ENCODE measurements at places on chromosomes 2 and 18. TPM values are rescaled to one million over a fixed set of nuclear protein-coding genes. Genes with fewer than 3 reads are reported as not detected.

DNA sequence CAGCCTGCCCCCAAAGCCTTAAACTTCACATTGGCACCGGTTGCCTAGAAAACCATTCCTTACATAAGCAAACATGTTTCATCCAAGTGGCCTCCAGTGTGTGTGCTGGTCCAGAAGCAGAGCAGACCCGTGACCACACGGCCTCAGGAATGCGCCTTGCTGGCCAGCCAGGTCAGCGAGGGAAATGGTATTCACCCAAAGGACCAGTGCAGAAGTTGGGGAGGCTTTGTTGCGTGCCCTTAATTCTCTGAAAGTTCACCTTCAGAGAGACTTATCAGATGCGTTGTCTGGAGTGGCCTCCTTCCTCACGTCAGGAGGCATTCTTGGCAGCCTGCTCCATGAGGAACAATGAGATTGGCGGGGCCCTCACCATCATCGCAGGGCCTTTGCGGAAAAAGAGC lies 25.9 kb downstream of the NRP2 start:
- no peak for DNase-seq

GRCh38 chr18:76376668-76377358 lies 118.2 kb downstream of the ZNF516 start:
- no peak for DNase-seq

DNA sequence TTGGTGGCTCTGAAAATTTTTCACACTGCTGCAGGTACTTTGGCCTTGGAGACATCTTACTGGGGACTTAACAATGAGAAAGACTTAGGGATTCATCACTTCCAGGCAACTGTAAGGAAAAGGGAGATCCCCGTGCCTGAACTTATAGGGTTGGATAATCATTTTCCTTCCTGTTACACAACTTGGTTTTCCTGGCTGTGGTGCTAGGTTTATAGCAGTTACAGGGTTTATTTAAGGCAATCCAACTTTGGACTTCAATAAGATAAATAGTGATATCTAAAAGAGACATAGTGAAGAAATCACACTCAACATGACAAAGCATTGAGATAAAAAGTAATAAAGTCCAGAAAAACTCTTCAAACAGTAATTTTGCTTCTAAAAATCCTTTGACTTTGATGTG lies 70.2 kb upstream of the RAPH1 start:
- no peak for DNase-seq

GRCh38 chr2:140529706-140530105 lies 1601.1 kb downstream of the LRP1B start:
- DNase-seq: no peak

DNA sequence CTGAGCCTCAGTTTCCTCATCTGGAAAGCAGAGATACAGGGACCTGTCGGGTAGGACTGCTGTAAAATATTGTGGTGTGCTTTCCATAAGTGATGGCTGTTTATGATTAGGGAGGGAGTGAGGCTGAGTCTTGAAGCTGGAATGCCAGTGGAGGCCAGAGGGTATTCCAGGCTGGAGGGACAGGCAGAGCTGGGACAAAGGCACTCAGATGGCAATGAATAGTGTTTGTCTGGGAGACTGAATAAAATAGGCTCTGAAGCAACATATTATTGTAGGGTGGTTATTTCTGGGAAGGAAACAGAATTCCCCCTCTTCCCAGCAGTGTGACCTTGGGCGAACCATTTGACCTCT lies 120.7 kb downstream of the INHBB start:
- DNase-seq: no peak

- no peak for DNase-seq
Measured at GRCh38 chr2:130391872-130392670, 36.2 kb downstream of the PTPN18 start.

GRCh38 chr2:201419986-201420385 lies 31.3 kb downstream of the TRAK2 start:
- no peak for DNase-seq

The SERPINB13 gene
- total RNA-seq: not detected

GRCh38 chr18:39960550-39960949 lies 1994.5 kb upstream of the PIK3C3 start:
- DNase-seq: no peak

- peak; percentile 80 for DNase-seq
Measured at GRCh38 chr2:128736689-128737545, 418.2 kb upstream of the HS6ST1 start.

The RAD51AP2 gene
- total RNA-seq: not detected

GRCh38 chr2:192162392-192163042 lies 32.2 kb downstream of the TMEFF2 start:
- DNase-seq: peak; percentile 31

GRCh38 chr2:81505586-81505985 lies 1201.0 kb upstream of the LRRTM1 start:
- no peak for DNase-seq

The C2orf76 gene
- total RNA-seq: 6.4 TPM

- DNase-seq: no peak
Measured at GRCh38 chr18:79806976-79807841, 9.5 kb downstream of the KCNG2 start.

The MRPL53 gene
- 91.6 TPM for total RNA-seq

- DNase-seq: no peak
Measured at GRCh38 chr18:13305301-13305700, 86.7 kb downstream of the LDLRAD4 start.

The C2orf78 gene
- not detected for total RNA-seq

DNA sequence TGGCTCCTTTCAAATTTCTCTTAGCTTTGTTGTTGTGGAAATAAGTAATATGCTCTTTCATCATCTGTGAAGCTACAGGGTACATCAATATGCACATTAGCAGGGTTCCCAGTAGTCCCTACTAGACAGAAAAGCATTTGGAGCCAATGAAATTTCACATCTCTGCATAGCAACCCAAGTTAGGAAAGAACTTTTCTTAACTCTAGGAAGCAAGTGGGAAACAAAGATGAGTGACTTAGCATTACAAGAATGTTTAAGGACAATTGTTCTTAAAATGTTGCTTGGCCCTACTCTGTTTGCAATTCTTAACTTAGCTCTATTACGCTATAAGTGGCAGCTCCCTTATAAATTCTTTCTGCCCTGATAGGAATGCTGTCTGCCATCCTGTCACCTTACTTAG lies 39.6 kb downstream of the ZEB2 start:
- no peak for DNase-seq

DNA sequence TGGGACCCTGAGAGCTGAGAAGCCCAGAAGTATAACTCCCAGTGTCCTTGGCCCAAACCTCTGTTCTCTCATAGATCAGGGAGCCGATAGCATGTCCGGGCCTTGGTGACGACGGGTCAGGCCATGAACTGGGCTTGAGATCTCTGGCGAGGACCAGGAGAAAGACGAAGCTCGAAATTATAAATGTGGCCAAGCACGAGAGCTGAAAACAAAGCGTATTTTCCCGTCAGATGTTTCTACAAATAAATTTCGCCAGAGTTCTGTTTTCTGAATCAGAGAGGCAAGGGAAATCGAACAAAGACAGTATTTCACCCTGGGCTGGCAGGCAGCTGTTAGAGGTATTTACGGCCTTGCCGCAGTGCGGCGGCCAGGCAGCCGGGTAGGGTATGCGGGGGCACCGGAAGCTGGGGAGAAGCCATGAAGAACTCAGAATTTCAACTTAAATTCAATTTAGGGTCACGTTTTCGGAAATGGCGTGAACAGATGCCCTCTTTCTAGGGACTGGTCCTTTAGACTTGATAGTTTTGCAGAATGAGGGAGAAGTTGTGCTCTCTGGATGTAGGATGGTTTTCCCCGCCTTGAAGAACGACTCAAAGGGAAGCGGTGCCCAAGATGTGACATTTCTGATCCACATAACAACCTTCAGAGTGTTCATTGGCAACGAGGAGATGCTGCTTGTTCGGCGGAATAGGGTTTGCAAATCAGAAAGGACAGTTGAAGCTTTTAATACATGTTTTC lies 9.6 kb downstream of the HOXD8 start:
- DNase-seq: no peak

Data from activated naive CD8-positive, alpha-beta T cell treated with anti-CD3 and anti-CD28 coated beads, Interleukin-2, amount 10 ng/mL, durations not matched to agents 7 days and 5 days (primary cell).